ENCODE measurements at places on chromosomes 1 and 21.

GRCh38 chr1:69258842-69259241, 308.9 kb upstream of the LRRC7 start:
- DNase-seq: no peak

- DNase-seq: no peak
Measured at GRCh38 chr1:194533641-194534040, 1347.2 kb upstream of the B3GALT2 start.

DNA sequence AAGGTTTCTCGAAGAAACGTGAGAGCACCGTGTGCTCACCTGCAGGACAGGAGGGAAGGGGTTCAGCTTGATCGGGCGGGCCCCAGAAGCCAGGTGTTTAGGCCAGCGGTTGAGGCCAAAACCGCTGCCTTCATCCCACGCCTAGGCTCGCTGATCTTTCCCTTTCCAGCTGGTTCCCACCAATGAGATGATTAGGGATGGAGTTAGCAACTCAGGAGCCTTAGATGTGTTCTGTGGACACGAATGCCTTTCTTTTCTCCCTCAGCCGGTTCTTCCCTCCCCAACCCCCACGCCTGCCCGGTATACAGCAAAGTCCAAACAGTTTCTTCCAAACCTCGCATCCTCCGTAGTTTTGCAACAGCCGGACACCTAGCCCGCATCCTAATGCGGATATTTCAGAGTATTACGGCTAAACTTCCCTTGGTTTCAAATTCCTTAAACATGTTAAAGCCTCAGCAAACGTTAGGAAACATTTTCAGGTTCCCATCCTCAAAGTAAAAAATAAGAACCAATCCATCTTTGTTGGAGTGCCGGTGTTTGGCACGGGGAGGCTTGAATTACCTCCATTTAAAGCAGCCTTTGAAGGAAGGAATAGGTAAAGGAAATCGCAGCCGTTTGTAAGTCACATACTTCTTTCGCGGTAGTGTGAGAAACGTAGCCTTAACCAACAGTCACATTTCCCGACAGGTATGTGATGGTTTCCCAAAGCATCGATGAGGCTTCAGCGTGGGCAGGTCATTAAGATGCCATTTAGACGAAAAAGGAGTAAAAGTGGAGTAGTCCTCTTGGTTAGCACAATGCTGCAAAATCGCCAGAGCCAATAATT, 1.1 kb downstream of the LRRC8C start:
- DNase-seq: no peak

- no peak for DNase-seq
Measured at GRCh38 chr1:182656842-182657397, 27.5 kb downstream of the RGS8 start.

GRCh38 chr1:184482136-184482535, 95.3 kb downstream of the C1orf21 start:
- DNase-seq: no peak

- no peak for DNase-seq
Measured at GRCh38 chr1:113874012-113874879, 2.7 kb upstream of the PTPN22 start.

Data from CD8-positive, alpha-beta T cell (primary cell).